ENCODE measurements at places on chromosomes 6 and 20. TPM values are rescaled to one million over a fixed set of nuclear protein-coding genes. Genes with fewer than 3 reads are reported as not detected.

GRCh38 chr6:147150293-147150692 is 53.9 kb upstream of the STXBP5 start:
- no peak for DNase-seq

DNA sequence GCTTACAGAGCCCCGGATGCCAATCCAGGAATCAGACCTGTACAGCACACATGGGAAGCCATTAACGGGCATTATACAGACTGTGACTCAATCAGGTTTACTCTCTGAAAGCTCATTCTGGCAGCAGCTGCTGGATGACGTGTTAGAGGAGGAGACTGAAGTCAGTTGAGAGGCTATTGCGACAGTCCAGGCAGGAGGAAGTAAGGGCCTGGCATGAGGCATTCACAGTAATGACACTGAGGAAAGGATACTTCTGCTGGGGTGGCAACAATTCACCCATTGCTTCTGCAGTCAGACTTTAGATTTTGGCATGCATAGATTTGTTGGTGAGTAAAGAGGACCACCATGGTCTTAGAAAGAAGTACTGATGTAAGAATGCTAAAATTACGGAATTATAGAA is 151.0 kb upstream of the HEY2 start:
- DNase-seq = peak; percentile 84

DNA sequence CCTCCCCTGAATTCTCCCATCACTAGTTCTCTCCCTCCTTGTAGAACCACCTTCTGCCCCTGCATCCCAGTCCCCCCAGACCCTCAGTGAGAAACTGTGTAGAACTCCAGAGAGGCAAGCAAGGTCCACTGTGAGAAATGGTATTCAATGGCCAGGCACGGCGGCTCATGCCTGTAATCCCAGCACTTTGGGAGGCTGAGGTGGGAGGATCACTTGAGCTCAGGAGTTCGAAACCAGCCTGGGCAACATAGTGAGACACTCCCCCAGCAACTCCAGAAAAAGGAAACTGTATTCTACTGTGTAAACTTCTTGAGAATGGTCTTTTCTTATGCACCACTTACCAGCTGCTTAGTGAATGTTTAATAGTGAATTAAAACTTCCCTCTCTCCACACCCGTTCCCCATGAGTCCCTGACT is 8.2 kb upstream of the CD83 start:
- DNase-seq = no peak

Gene FILIP1
- total RNA-seq = 17.4 TPM

Gene SERINC1
- total RNA-seq = 216 TPM

Gene GPX5
- not detected for total RNA-seq

Gene ABHD16B
- total RNA-seq = not detected

Gene KHDC1L
- total RNA-seq = not detected

Gene SOBP
- total RNA-seq = 6.9 TPM
